ENCODE measurements at places on chromosomes 7 and 10.
A peak's percentile ranks its signal among the peaks of the same experiment; 100 is the strongest.

DNA sequence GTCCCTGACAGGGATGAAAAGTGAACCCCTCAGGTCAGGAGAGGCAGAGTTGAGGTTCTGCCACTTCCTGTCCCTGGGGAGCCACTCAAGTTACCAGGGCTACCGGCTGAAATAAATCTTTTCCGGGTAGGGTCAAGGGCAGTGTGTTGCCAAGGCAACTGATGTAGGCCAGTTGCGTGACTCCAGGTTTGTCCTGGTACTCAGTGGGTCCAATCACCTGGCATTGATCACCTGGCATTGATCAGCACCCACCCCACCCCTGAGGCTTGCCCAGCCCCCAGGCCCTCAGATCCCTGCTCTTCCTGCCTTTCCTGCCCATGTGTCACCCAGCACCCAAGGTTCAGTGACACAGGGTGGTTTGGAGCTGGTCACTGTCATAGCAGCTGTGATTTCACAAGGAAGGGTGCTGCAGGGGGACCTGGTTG lies 5.9 kb downstream of the SAP25 start:
- no peak for DNase-seq

DNA sequence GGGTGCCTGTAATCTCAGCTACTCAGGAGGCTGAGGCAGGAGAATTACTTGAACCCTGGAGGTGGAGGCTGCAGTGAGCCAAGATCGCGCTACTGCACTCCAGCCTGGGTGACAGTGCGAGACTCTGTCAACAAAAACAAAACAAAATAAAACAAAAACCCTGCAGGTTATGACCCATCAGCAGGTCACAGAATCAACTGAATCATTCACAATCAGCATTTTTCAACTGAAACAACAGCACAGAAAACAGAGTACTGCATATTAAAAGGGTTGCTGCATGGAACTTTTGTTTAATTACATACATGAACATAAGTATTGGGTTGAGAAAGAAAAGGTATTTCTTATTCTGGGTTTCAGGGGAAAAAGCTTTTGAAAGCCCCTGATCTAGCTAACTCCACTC lies 77.6 kb downstream of the KCNMA1 start:
- no peak for DNase-seq

- no peak for DNase-seq
These were observed 228.5 kb downstream of the CACNB2 start for GRCh38 chr10:18368682-18369081.

- DNase-seq: no peak
These were observed at the start of gene USP54 for GRCh38 chr10:73590881-73591799. Gene USP54 (minus strand): TSS chr10:73591342. CDS start chr10:73575658, 15,684 bp downstream.

DNA sequence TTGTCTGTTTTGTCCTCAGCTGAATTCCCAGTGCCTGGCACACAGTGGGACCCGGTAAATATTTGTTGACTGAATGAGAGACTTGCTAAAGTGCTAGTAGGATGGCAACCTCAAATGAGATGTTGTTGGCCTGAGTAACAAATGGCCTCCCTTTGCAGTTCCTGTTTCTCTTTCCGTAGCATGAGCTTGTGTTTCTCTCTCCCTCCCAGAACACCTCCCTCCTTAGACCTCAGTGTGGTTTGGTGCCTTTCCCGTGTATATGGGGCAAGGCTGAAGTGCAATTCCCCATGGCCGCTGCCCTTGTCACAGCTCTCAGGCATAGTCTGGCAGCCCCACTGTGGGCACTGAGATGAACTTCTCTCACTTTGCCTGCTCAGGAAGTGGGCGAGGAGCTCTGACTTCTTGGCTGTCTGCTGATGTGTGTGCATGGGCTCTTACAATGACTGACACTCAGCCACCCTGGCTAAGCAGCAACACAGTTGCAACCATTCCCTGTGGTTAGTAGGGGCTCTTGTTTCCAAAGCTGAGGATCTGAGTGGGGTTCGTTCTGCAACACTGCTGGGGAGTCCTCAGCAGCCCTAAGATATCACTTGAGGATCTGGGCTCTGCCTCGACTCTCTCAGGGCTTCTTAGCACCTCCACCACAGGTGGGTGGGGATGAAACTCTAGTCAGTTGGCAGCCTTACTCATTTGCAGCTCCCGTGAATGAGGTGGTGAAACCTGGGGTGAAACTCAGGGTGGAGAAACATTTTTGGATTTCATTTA lies 136.1 kb downstream of the ICA1 start:
- DNase-seq: no peak

DNA sequence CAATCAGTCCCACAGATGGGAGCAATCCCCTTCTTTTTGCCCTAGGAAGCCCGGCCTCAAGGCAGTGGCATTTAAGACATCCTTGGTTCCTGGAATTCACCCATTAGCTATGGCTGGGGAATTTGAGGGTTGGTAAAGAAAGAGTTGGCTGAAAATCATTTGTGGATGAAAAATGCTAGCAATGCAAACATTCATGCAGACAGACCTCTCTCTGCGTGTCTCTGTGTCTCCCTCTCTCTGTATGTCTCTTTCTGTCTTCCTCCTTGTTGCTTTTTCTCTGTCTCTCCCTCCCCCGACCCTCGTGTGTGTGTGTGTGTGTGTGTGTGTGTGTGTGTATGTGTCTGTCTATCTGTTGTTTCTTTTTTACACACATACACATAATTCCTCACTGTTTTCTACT lies 19.4 kb downstream of the LDB3 start:
- no peak for DNase-seq

GRCh38 chr7:1030444-1031070 lies 13.8 kb upstream of the GPR146 start:
- DNase-seq: no peak

GRCh38 chr10:90779548-90779947 lies 78.3 kb downstream of the HTR7 start:
- no peak for DNase-seq

DNA sequence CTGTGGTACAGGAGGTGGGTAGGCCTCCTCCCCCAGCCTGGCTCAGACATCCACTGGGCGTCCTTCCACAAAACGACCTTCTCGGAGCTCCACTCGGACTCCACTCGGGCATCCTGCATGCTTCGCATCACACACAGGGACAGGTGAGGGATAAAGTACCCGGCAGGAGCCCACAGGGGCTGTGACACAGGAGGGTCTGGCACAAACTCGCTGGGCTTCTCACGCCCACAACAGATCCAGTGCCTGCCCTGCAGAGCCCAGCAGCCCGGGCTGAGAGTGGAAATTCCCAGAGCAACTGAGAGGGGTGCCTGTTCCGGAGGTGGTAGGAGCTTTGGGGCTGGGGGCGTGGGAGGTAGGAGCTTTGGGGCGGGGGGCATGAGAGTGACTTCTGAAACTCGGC lies 108.4 kb downstream of the MKI67 start:
- no peak for DNase-seq

DNA sequence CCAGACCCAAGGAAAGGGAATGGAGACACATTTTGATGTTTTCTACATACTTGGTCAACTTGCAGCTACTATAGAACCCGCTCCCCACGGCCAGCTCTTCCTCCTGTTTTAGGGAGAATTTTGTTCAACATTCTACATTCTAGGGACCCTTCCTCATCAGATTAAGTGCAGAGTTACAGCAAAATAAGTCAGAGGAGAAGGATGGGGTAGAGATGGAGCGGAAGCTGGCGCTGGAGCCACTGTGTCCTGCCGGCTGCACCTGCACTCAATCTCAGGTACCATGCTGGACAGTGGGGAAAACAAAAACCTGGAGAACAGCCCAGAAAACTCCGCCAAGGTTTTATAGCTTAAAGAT lies 79.4 kb upstream of the EN2 start:
- no peak for DNase-seq

DNA sequence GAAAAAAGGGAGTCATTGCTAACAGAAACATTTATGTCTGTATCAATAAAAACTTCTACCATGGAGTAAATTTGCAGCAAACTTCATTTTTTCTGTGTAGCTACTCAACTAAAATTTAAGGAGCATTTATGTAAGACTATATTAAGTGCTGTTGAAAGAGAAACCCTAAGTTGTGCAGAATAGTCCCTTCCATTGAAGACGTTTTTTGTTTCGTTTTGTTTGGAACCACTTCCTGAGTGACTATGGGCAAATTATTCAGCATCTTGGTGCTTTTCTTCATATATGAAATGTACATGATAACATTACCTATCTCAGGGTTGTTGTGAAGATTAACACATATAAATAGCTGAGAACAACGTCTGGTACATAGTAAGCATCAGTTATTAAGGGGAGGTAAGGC lies 24.3 kb downstream of the SEM1 start:
- no peak for DNase-seq

DNA sequence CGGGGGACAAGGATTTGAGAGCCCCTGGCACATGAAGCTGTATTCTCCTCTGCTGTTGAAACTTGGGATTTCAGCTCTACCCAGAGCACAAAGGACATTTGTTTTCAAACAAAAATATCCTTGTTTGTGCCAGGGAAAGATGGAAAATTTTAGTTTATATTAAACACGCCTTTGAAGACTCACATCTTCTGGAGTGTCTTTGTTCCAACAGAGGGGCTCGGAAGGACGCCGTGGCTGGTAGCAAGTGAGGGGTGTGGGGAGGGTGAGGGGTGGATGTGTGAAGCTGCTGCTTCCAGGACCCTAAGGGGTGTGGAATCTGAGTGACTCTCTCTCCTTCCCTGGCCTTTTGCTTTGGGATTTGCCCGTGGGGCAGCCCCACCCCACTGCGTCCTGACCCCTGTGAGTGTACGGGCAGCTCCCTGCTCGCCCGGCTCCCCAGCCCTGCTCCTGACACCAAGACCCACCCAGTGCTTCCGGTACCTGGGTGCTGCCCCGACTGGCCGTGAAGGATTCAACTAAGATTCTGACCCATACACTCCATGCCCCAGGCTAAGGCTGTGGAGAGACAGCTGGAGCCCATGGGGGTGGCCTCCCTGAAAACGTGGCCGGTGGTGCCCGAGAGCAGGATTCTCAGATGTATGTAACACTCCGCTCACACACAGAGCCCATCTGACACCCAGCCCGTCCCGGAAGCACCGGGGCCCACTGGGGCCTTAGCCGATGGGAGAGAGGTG lies 59.6 kb downstream of the ZRANB1 start:
- DNase-seq: no peak

DNA sequence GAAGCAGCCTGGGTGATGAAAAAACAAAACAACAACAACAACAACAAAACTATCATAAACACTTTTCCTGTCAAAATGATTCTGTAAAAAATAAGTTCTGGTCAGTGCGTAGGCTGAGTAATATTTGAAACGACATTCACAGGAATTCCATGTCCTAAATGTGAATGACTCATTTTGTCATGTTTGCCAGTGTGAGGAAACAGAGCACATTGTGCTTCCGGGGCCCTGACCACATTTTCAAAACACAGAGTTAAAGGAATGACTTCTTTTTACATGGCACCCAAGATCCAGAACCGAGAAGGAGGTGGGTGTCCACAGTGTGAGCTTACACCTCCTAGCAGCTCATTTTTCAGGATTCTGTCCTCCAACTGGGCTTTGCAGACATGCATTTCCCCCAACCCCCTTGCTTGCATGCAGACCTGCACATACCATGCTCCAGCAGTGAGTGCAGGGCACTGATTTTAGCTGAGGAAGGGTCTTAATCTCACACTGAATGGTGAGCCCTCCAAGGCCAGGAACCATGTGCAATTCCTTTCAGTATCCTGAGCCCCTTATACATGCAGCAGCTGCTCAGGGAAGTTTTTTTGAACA lies 3.0 kb downstream of the CLRN3 start:
- DNase-seq: no peak

DNA sequence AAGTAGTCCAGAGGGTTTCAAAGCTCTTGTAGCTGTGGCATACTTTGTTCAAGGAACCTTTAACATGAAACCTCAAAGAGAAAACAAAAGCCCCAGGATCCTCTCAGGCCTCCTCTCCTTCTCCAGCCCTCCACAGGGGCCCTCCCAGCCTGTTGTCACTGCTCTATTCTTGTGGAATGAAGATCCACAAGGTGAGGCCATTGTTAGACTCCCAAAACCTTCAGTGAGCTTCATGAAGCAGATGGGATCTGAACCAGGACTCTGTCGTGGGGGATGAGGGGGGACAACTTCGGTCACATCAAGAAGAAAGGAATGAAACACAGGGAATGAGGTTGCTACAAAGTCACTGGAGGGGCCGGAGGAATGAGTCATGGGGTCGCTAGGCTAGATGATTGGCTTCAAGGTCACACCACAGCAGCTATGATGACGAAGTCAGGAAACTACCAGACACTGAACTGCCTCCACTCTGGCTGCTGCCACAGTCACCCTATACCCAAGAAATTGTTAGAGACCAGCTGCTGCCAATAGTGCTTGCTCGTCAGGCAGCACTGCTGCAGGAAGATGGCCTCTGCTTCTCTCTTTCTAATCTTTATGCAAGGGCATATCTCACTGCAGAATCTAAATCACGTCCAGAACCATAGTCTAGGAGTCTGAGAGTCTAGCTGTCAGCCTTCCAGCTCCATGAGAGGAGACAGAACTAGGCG lies 208.8 kb downstream of the HIBADH start:
- no peak for DNase-seq

DNA sequence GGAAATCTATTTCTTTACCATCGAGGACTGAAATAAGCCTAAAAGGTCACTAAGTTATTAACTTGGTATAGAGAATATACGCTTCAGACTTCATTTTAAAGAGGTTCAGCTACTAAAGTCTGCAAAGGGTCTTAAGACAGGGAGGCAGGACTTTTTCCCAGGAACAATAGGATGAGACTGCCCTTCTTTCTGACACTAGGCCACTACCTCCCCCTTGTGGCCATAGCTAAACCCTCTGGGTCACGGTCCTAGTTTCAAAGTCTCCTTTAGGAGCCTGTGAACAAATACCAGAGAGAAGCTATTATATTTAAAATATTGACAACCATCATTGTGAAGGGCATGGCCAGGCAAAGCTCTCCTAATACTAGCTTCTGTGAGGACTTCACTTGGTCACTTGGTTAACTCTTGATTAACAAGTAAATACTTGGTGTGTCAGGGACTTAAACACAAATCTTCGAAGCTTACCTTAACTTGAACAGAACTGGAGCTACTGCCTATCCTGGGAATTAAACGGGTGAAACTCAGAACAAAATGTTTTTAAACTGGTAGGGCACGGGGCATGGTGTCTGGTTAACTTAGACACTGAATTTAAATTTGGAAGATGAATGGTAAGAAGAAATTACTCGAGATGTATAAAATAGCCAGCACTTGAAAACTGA lies 75.6 kb downstream of the CCDC6 start:
- DNase-seq: peak; percentile 85

DNA sequence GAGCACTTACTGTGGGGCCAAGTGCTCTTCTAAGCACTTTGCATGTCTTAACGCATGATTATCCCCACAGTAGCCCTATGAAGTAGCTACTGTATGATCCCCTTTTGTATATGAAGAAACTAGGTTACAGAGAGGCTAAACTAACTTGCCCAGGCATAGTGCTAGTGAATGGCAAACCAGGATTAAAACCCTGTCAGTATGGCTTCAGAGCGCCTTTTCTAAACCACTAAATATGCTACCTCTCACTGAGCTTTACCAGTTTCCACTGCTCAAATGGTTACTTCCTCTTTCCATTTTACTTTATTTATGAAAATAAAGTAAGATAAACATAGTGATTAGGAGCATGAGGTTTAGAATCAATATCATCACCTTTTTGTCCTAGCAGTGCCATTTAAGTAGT lies 73.6 kb downstream of the PODXL start:
- no peak for DNase-seq

GRCh38 chr7:95867309-95867708 lies 95.0 kb downstream of the DYNC1I1 start:
- DNase-seq: no peak
